ENCODE measurements at places on chromosomes 11 and 22. TPM values are rescaled to one million over a fixed set of nuclear protein-coding genes. Genes with fewer than 3 reads are reported as not detected.

GRCh38 chr22:33024626-33025025 is 33.6 kb downstream of the SYN3 start:
- H3K27ac ChIP-seq = no peak overlapping the region
- H3K36me3 ChIP-seq = no peaks in the 10 kb centered on the region
- no peak overlapping the region for H3K4me3 ChIP-seq
- no peak for DNase-seq
- no peaks in the 10 kb centered on the region for H3K27me3 ChIP-seq

ISX gene
- total RNA-seq = not detected

- H3K27ac ChIP-seq = no peak overlapping the region
- H3K27me3 ChIP-seq = no peaks in the 10 kb centered on the region
- no peak overlapping the region for H3K4me3 ChIP-seq
- no peaks in the 10 kb centered on the region for H3K36me3 ChIP-seq
- DNase-seq = no peak
Observed at GRCh38 chr11:115745066-115745465, 240.9 kb upstream of the CADM1 start.

- H3K27ac ChIP-seq = no peak overlapping the region
- DNase-seq = no peak
Observed at GRCh38 chr11:17923217-17923616, 89.6 kb downstream of the SERGEF start.

- H3K4me1 ChIP-seq = no peaks in the 10 kb centered on the region
- H3K27ac ChIP-seq = no peak overlapping the region
- no peaks in the 10 kb centered on the region for H3K36me3 ChIP-seq
- no peak for DNase-seq
Observed at GRCh38 chr11:71331631-71332030, 79.3 kb upstream of the SHANK2 start.

OR52A1 gene
- not detected for total RNA-seq

GRCh38 chr22:45072322-45072903 is 62.6 kb upstream of the PHF21B start:
- no peaks in the 10 kb centered on the region for H3K36me3 ChIP-seq
- no peak overlapping the region for H3K27ac ChIP-seq
- DNase-seq = no peak

All from thoracic aorta (tissue), 2 donors.